ENCODE measurements at places on chromosomes 3 and 15.

- DNase-seq: no peak
These were observed 11.0 kb upstream of the CAMKV start for GRCh38 chr3:49880581-49881315.

GRCh38 chr3:88031642-88032077 lies 27.1 kb downstream of the CGGBP1 start:
- no peak for DNase-seq

- no peak for DNase-seq
These were observed 39.9 kb downstream of the PLCH1 start for GRCh38 chr3:155704771-155705559.

DNA sequence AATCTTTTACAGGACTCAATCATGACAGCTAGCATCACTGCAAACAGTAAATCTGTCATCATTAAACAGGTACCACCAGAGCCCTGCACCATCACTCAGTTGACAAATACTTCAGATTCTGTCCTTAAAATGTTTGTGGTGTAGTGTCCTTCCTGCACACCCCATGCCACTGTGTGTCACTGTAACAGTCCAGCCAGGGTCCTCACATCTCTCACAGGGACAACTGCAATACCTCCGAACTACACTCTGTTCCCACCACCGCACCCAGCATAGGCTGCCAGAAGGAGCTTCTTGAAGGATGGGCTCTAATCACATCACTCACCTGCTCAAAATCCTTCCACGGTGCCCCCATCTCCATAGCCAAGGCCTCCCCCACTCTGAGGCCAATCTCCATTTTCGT lies 90.2 kb upstream of the FGF12 start:
- DNase-seq: no peak

GRCh38 chr3:11845651-11846050 lies 1.0 kb downstream of the TAMM41 start:
- no peak for DNase-seq

- no peak for DNase-seq
These were observed 176.3 kb upstream of the BCL6 start for GRCh38 chr3:187921391-187922074.

DNA sequence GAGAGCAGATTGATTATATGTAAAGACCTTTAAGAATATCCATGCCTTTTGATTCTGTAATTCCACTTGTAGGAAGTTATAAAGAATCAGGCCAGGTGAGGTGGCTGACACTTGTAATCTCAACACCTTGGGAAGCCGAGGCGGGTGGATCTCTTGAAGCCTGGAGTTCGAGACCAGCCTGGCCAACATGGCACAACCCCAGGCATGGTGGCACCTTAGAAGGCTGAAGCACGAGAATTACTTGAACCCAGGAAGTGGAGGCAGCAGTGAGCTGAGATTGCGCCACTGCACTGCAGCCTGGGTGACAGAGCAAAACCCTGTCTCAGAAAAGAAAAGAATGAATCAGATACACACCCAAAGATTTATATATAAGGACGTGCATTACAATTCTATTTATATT lies 33.9 kb downstream of the HRH1 start:
- no peak for DNase-seq

- no peak for DNase-seq
These were observed 57.4 kb upstream of the TRAK1 start for GRCh38 chr3:42033741-42034140.

- DNase-seq: no peak
These were observed 64.6 kb downstream of the CYP11A1 start for GRCh38 chr15:74302821-74303359.

DNA sequence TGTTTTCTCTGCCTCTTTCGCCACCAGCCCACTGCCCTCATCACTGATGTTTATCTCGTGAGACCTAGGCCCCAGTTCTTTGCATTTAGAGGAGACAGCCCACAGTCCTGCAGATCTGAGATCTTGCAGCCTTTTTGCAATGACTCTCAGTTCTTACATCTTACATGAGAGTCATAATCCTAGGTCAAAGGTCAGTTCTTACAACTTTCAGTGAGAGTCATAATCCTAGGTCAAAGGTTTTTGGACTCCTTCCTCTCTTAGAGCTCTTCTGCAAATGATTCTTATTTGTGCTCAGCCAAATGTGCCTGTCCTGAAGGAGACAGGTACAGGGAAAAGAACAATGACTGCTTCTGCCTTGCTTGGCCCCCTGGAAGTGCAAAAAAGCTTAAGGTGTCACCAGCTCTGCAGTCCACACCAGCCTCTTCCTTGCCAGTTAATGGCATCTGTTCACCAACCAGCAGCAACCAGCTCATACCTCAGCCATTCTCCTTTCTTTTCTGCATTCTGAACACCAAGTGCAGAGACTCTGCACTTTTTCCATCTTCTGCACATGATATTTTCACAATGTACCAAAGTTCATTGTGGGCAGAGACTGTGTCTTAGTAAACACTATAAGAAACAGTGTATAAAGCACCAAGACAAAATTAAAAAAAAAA lies 67.1 kb downstream of the ABHD5 start:
- no peak for DNase-seq

- DNase-seq: no peak
These were observed 59.8 kb upstream of the MEX3B start for GRCh38 chr15:82105451-82106215.

DNA sequence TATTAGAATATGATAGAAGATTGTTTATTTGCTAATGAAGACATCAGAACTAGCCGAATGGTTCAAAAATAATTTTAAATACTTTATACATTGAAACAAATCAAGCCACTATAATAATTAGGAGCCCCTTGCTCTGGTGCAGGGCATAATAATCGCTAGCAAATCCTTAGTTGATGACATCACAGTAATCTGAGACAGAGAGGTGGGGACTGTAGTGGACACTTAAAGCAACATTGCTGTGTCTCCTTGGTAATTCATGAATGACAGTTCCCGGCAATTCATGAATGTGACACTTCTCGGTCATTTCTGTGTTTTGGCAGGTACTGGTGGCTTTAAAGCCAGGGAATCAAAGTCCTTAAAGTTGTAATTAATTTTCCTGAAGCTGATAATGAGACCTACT lies 114.3 kb downstream of the PPM1L start:
- no peak for DNase-seq

DNA sequence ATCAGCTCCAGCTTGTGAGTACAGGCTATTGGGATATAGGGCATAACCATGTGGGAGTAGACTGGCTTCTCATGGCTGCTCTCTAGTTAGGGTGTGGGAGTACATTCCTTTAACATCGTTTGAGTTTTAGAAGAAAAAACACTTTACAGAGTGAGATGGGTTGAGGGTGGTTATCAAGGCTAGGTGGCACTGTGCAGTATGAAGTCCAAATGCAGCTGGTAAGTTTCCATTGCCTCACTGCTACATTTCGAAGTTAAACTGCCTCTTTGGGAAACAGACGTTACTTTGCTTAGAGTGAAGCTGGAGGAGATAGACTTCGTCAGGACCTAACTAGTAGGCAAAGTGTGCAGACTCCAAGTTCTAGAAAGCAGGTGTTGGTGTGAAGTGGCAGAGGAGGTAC lies 192.4 kb downstream of the SQOR start:
- no peak for DNase-seq

GRCh38 chr15:48494631-48495030 lies 150.9 kb downstream of the FBN1 start:
- DNase-seq: peak; percentile 5

- DNase-seq: no peak
These were observed 20.3 kb upstream of the ITPKA start for GRCh38 chr15:41473418-41473817.

DNA sequence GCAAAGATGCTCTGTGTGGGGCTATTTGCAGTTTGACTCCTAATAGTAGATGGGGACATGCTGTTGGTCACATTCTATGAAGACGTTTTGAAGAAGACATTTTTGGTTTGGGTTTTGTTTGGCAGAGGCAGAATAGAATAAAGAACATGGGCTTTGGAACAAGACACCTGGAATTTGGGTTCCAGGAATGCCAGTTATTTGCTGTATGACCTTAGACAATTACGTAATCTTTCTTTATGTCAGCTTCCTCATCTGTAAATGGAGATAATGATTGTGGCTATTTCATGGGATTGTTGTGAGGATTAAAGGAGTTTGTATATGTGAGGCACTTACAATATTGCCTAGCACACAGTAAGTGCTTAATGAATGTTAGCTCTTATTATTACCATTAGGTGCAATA lies 91.6 kb downstream of the MESD start:
- DNase-seq: no peak

- no peak for DNase-seq
These were observed 27.3 kb downstream of the STARD5 start for GRCh38 chr15:81296673-81297072.

- DNase-seq: no peak
These were observed 594.8 kb upstream of the GRM7 start for GRCh38 chr3:6266135-6266534.
